ELF-1 (cell line): ENCODE measurements at places on chromosomes 3 and 15.

GRCh38 chr15:81728726-81729125 lies 317.1 kb downstream of the MEX3B start:
- DNase-seq = no peak

- DNase-seq = no peak
Measured at GRCh38 chr3:151075869-151076562, 9.4 kb upstream of the MED12L start.

- DNase-seq = no peak
Measured at GRCh38 chr15:33968224-33968623, at the start of gene CHRM5. Gene CHRM5, plus strand, starts transcription at chr15:33968497. Its CDS starts 94,221 bp downstream, at chr15:34062718.

GRCh38 chr3:156997351-156997750 lies 162.6 kb downstream of the CCNL1 start:
- no peak for DNase-seq

GRCh38 chr3:50251220-50251619 lies 15.2 kb downstream of the GNAI2 start:
- no peak for DNase-seq

DNA sequence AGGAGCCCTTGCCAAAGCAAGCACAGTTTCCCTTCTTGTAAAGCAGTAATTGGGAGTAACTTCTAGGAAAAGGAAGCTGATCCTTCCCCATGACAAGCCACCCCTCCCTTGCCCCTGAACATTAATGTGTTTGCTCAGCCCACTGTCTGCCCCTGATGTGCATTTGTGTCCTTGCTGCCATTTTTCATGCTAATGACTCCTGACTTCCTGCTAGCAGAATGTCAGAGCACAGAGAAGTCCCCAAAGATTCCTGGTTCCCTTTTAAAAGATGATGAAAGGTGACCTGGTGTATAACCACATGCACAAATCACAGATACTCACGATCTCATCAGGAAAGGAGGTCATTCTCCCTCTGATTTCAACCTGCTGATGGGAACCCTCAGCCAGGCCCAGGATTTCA lies 44.2 kb upstream of the WNT5A start:
- DNase-seq = no peak

DNA sequence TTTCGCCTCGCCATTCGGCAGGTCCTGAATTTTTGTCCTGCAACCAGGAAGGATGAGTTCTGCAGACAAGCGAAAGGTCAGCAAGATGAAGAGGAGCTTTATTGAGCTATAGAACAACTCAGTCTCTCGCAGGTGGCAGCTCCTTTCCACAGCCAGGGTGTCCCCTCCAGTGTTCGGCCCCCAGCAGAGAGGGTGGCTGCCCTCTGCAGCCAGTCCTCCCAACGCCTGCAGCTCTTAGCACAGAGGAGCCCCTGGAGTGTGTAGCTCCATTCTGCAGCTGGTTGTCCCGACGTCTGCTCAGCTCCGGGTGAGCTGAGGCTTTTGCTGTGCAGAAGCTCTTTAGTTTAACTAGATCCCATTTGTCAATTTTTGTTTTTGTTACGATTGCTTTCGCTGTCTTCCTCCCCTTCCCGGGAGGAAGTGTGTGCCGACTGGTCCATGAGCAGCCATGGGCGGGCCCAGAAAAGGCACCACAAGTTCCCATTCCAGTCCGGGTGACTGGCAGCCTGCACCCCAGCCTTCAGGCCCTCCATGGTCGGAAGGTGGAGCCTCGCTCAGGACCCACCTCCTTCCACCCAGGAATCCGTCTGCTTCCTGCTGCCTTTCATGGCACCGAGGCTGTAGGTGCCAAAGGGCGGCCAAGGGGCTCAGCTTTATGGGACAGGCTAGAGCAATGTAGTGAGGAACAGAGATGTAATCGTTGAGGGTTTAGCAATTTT lies 497.8 kb upstream of the CNTN4 start:
- DNase-seq = no peak

DNA sequence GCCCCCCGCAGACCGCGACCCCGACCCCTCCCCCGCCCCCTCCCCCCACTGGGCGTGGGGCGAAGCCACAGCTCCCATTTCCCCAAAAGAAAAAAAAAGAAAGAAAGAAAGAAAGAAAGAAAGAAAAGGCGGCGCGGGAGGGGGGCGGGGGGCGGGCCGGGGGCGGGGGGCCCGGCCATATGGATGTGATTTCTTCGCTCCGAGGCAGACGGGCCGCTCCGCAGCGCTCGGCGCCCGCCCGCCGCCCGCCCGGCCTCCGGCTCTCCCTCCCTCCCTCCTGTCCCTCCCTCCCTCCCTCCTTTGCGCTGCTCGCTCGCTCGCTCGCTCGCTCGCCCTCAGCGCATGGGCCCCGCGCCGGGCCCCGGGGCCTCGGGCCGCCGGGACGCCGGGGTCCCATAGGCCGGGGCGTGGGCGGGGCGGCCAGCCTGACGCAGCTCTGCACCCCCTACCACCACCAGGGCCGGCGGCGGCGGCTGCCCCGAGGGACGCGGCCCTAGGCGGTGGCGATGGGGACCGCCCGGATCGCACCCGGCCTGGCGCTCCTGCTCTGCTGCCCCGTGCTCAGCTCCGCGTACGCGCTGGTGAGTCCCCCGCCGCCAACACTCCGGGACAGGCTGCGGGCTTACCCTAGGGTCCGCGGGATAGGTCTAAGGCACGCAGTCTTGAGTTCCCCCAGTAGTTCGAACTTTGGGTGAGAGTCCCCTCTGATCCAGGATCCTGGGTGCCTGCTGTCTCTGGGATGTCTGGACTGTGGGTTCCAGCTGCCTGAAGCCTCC lies 5.7 kb downstream of the PTH1R start:
- no peak for DNase-seq

DNA sequence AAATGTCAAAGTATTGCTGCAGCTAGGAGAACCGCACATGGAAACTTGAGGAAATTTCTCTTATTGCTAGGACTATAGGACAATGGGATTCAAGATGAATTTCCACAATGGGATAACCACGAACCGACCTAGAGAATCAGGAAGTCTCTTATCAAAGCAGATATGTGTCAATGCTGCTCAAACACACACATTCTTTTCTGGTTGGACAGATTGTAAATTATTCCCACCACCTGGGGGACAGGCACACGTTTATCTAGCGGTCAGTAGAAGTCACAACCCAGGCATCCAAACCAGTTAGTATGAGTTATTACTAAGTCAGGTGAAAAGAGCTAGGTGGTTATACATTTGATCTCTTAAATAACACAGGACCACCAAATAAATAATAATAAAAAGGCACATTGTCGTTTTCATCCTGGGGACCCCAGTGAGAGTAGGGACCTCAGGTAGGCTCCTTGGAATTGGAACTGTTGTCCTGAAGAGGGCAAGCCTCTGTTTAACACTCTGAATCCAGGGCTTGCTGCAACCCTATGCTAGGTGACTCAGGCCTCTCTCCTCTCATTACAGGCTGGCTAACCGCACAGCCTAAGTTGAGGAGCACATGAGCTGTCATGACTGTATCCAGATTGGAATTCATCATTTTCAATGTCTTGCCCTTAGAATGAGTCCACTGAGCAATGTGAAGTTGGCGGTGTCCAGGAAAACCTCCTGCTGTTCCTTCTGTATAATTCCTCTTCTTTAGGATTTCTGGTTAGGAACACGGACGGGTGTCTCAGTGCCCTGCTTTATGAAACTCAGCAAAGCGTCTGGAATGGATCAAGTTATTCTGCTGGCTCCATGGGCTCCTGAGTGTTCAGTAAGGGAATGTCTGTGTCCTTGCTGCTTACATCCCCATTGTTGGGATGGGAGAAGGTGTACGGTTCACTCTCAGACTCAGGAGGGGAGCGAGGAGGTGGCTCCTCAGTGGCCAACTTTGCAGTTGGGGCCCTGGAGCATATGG lies 59.0 kb downstream of the CLEC3B start:
- DNase-seq = no peak

GRCh38 chr3:99388780-99389179 lies 249.6 kb upstream of the COL8A1 start:
- DNase-seq = no peak

GRCh38 chr15:46091860-46092450 lies 457.1 kb downstream of the SQOR start:
- peak; percentile 25 for DNase-seq

GRCh38 chr3:147341727-147342126 lies 64.6 kb downstream of the ZIC4 start:
- peak; percentile 77 for DNase-seq

DNA sequence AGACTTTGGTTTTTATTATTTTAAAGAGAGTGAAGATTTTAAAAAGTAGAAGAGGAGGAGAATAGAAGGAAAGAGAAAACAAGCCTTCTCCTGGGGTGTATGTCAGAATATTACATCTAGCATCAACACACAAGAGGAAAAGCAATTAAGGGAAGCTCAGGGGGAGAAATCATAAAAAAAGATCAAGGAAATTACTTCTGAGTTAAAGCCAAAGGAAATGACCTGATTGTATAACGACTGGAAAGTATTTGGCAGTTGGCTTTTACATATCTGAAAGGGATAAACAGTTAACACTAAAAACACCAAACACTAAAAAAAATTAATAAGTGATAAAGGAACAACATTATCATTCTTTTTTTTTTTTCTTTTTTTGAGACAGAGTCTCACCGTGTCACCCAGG lies 58.4 kb downstream of the CPNE4 start:
- no peak for DNase-seq

GRCh38 chr3:89116476-89116875 lies 9.1 kb downstream of the EPHA3 start:
- DNase-seq = no peak

GRCh38 chr3:151328298-151328995 lies 902 bp downstream of the P2RY13 start:
- no peak for DNase-seq

GRCh38 chr15:39125226-39125625 lies 455.7 kb upstream of the THBS1 start:
- DNase-seq = no peak

DNA sequence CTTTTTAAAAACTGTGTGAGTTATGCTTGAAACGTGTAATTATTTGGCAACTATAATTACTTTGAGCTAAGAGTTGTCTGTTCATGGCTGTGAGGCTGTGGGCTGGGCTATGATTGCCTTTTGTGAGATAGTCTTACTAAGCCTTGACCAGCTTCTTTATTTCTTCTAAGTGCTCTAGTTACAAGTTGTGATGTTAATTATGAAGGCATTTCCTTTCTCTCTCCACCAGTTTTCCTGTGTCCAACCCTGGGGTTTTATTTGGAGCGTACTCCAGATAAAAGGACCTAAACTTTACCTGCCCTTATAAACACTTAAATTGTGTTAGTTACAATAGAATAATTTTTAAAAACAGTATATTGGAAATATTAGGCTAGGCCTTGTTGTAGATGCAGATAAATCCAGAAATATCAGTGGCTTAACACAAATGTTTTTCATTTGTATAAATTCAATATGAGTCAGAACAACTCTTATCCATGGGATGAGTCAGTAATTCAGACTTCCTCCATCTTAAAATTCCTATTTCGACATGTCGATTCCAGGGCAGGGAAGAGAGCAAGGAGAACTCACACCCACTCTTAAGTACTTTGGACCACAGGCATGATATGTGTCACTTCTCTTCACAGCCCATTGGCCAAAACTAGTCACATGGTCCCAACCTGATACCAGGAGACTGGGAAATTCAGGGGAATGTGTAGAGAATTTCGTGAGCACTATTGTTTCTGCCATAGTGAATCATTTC lies 17.0 kb downstream of the TMEM62 start:
- no peak for DNase-seq

DNA sequence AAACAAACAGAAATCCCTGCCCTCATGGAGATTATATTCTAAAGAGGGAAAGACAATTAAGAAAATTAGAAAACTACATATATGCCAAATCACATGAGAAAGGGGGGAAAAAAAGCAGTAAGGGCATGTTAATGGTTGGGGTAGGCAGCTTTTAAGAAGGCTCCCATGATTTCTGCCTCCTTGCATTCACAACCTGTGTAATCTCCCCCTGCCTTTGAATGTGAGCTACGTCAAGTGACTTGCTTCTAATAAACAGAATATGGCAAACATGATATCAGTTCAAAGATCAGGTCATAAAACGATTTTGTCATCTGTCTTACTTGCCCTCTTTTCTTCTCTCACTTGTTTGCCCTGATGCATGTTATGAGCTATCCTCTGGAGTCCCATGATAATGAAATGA lies 673.6 kb upstream of the ADAMTS9 start:
- no peak for DNase-seq

- DNase-seq = no peak
Measured at GRCh38 chr3:72043204-72044133, 258.5 kb upstream of the PROK2 start.

- DNase-seq = no peak
Measured at GRCh38 chr15:95208988-95209387, 977.6 kb downstream of the MCTP2 start.

GRCh38 chr15:57224664-57225063 lies 151.6 kb upstream of the CGNL1 start:
- DNase-seq = no peak

- DNase-seq = no peak
Measured at GRCh38 chr3:23219117-23219516, 16.0 kb downstream of the UBE2E2 start.

DNA sequence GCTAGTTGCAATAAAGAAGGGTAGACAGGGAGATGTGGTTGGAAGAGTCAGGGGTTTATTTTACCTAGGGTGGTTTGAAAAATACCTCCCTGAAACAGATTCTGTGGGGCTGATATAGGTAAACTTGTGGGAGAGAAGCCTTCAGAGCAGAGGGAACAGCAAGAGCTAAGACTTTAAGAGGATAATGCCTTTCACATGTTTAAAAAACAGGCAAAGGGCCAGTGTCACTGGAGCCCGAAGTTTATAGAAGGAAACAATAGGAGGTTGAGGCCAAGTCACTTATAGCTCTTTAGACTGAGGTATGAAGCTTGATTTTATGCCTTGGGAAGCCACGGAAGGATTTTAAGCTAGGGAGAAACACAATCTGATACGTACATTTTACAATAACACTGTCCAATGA lies 448.7 kb downstream of the TAFA4 start:
- no peak for DNase-seq

DNA sequence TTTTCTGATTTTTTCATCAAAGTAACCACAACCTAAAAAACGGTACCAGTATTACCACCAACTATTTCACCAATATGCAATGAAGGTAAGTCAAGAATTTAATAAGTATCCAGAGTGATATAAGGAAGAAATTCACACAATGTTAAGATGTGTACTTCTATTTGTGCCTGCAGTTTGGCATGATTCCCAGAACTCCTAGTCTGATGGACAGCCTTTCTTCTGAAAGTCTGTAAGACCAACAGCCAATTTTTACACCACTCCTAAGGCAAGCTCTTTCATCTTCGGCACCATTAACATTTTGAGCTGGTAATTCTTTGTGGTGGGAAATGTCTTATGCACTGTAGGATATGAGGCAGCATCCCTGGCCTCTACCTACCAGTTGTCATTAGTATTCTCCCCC lies 108.3 kb downstream of the VPS13C start:
- no peak for DNase-seq

GRCh38 chr3:64685331-64685799 lies 2.4 kb downstream of the ADAMTS9 start:
- DNase-seq = no peak

- no peak for DNase-seq
Measured at GRCh38 chr3:101690972-101691371, 4.5 kb upstream of the RPL24 start.

- DNase-seq = no peak
Measured at GRCh38 chr3:136332776-136333175, 82.6 kb downstream of the PCCB start.

DNA sequence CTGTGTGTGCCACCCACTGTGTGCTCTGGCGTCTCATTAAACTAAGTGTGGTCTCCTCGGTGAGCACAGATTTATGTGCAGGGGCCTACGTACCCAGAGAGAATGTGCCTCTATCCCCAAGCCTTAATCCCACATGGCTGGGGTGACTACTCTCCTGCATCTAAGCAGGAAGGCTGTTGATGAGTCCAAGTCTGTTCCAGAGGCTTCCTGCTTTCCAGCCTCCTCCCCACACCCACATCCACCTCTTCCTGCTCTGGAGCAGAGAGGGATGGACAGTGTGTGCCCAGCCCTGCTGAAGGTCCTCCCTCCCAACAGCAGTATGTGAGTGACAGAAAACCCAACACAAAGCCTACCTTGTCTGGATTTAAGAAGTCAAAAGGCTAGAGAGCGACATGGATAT lies 38.8 kb upstream of the BCL2L10 start:
- DNase-seq = no peak
